ENCODE measurements at places on chromosomes 1 and 21. TPM values are rescaled to one million over a fixed set of nuclear protein-coding genes. Genes with fewer than 3 reads are reported as not detected.

Gene TMEM52
- 1.3 TPM for total RNA-seq

Gene EFNA3
- total RNA-seq, result 11.3 TPM

Gene GUK1
- 116 TPM for total RNA-seq

Gene WDR64
- total RNA-seq, result not detected

Gene ERG
- total RNA-seq, result 2.5 TPM

Gene LRRC47
- total RNA-seq, result 31.9 TPM

Gene DMRTA2
- total RNA-seq, result 5.3 TPM

Gene HUNK
- total RNA-seq, result 13.1 TPM

Gene MCOLN3
- not detected for total RNA-seq

Gene F13B
- total RNA-seq, result not detected

Gene KCTD3
- 107 TPM for total RNA-seq

Gene DYNLT4
- not detected for total RNA-seq

Gene TINAGL1
- total RNA-seq, result 1.6 TPM

Gene CRYBG2
- total RNA-seq, result 0.63 TPM

Gene PTGFRN
- total RNA-seq, result 57.6 TPM

Gene RWDD3
- 17.8 TPM for total RNA-seq

Gene FAM43B
- total RNA-seq, result 0.63 TPM

Gene RNF223
- not detected for total RNA-seq

Gene CHRM3
- total RNA-seq, result 71.1 TPM

Gene KCNK2
- 66.0 TPM for total RNA-seq

Gene CFAP74
- total RNA-seq, result 0.63 TPM

Gene TSPAN1
- not detected for total RNA-seq

Gene NBPF1
- total RNA-seq, result 163 TPM

Gene PRPF38A
- 22.8 TPM for total RNA-seq

Gene ENSA
- total RNA-seq, result 132 TPM

Gene PBX1
- total RNA-seq, result 430 TPM

Gene DMBX1
- total RNA-seq, result not detected

Gene DENND1B
- total RNA-seq, result 38.2 TPM

Gene SH2D5
- total RNA-seq, result 0.31 TPM

Gene BSND
- total RNA-seq, result not detected

Gene CFHR3
- not detected for total RNA-seq

Gene HORMAD1
- total RNA-seq, result 0.63 TPM

Gene S100A2
- total RNA-seq, result not detected

Gene GJA8
- not detected for total RNA-seq

Gene MYBPHL
- 0.63 TPM for total RNA-seq

Gene HES3
- total RNA-seq, result not detected

Gene VASH2
- 80.4 TPM for total RNA-seq

Gene VANGL2
- total RNA-seq, result 27.5 TPM

Gene ODF2L
- 146 TPM for total RNA-seq

Gene TRMT1L
- 21.3 TPM for total RNA-seq

Gene TRIM58
- 5.3 TPM for total RNA-seq
